CD8-positive, alpha-beta memory T cell (primary cell): ENCODE measurements at places on chromosomes 6 and 20.

DNA sequence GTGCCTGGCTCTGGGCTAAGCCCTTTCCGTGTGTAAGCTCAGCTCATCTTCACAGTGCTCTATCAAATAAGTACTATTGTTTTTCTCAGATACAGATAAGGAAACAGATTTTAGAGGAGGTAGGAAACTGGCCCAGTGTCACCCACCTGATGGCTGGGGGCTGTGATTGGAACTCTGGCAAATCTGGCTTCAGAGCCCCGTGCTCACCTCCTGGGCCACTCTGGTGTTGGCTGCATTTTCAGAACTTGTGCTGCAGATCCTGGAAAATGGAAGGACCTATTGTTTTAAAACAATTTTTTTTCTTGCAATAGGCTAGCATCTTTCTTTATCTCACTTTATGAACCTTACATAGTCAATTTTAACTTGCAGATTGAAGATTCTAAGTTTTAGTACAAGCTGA lies 5.7 kb downstream of the STX16 start:
- DNase-seq = no peak

DNA sequence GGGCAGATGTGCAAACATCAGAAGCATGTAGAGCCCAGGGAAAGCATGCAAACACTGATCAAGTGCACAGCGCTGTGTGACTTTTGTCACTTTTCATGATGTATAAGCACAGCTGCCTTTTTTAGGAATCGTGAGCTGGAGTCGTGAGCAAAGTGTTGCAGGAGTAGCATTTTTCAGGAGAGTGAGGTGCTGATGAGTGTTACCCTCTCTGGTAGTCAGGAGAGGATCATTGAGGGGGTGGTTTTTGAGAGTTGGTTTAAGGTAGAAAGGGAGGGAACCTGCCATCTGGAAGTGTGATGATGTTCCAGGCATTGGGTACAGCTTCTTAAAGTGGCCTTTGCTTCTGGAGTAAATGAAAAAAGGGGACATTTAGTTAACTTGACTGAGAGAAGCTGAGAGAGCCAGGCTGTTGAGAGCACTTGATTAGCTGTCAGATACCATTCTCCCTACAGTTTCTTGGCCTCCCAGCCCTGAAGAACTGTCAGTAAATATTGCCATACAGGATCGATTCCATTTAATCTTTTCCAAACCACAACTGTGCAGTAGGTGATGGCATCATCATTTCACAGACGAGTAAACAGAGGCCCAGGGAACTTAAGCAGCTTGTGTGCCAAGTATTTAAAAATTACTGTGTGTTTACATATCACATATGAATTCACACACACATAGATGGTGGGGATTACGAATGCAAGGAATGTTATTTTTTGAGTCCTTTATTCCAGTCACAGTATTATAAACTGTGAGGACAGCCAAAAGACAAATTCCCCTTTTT lies 28.9 kb downstream of the TPD52L1 start:
- DNase-seq = no peak

DNA sequence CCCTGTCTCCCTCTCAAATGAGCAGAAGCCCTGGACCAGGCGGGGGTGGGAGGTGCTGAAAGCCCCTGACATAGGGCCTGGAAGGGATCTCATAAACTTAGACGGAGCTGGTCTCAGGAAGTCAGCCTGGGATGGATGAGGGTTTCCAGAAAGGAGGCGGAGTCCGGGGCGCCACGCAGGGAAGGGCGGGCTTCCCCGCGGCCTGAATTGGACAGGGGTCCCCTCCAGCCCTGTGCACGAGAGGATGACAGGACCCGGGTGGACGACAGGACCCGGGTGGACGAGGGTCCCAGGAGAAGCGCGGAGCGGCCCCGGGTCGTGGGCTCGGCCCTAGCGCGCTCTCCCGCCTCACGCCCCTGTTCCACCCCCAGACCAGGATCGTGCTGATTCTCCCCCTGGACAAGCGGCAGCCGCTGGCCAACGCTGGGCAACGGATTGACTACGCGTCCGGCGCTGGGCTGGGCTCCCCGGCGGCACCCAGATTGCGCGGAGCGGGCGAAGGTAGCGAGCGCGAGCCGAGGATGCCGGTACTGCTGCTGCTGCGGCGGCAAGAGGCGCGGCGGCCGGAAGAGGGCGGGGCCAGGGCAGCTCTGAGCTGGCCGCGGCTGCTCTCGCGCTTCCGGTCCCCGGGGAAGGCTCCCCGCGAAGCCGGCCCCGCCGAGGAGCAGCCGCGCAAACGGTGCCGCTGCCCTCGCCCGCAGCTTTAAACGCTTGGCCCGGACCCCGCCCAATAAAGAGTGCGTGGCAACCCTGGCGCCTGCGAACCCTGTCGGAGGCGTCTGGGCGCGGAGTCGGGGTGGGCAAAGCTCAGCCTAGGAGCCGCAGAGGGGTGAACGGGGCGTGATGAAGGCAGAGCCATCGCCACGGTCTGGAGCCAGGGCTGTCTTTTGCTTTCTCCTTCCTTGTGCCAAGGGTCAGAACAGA lies 1.3 kb downstream of the C20orf144 start:
- peak; percentile 77 for DNase-seq

- DNase-seq = peak; percentile 72
These were observed 35.7 kb upstream of the HLA-E start for GRCh38 chr6:30453508-30454116.

DNA sequence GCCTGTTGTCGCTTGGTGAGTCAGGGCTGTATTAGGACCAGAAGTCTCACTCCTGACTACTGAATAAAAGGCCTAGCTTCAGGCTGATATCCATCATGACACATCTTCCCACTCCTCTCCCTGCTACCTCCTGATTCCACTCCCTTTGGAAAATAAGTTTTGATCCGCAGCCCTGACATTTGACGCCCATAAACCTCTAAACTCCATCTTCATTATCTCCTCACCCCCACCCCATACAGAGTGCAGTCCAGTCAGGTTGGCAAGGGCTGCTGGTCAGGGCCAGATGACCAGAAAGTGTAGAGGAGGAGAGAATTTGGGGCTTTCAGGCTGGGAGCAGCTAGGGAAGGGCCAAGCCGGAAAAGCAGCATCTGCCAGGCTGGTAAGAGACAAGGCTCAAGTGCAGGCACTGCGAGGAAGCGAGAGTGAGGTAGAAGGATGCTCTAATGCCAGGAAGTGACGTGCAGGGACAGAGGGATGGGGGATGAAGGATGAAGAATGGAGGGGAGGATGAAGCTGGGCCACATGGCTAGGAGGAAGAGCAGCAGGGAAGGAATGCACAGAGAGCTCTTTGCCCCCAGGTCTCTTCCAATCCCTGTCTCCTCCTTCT lies 1.2 kb downstream of the GGT7 start:
- DNase-seq = no peak

DNA sequence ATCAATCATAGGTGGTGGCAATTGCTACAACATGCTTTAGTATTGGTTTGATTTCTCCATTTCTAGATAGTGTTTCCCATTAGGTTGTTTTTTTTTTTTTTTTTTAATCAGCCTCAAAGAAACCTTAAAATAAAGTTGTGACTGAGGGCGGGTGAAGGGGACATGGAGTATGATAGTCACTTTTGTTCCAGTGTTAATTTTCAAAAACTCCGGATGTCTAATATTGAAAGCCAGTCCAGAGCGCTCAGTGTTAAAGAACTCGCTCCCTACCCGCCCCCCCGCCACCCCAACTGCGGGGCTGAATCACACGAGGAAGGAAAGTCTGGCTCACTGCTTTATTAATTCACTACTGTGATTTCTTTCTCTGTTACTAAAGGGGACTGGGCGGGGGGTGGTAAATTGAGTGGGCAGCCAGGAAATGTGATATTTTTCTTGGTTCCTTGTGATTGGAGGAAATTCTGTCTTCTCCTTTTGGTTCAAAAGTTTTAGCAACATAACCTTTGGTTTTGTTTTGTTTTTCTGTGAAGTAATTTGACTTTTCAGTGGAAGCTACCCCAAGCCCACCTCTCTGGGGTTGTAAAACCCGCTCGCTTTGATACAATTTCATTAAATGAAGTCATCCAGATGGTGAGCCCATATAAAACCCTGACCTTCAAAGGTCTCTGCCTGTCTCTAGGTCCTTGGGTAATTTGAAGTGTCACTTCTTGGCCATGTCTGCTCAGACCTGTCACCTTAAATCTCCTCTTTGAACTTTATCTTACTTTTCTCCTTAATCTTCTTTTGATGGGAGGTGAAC lies 38.0 kb downstream of the TNFAIP3 start:
- DNase-seq = peak; percentile 31

DNA sequence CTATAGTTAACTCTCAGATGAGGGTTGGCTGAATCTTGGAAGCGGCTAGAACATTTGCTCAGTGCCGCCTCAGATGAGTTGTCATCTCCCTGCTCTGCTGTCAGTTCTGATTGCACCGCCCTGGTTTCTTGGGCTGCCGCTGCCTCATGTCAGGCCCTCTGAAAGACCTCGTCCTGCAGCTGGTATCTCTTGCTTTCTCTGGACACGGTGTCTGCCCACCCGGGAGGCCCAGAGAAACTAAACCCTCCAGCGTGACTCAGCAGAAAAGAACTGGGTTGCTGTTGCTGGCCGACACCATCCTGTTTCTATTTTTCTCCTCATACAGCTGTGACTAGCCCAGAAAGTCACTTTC lies 355.4 kb downstream of the CD83 start:
- no peak for DNase-seq

DNA sequence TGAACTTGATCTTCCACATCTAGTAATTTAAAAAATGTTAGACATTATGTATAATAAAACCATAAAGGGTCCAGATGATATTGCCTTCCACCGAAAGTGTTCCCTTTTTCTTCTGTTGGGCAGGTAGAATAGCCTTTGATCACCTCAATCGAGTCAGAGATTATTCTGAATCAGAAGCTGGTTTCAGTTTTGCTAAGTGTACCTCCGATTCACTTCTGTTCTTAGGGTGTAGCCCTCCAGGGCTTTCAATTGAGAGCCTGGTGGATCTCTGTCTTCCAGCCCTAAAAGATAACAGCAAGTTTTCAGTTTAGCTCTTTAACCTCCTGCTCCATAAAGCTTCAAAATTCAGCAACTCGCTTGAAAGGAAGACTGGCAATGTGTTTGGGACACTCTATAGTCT lies 21.1 kb upstream of the AIG1 start:
- DNase-seq = no peak
